ENCODE measurements at places on chromosomes 5 and 9.

DNA sequence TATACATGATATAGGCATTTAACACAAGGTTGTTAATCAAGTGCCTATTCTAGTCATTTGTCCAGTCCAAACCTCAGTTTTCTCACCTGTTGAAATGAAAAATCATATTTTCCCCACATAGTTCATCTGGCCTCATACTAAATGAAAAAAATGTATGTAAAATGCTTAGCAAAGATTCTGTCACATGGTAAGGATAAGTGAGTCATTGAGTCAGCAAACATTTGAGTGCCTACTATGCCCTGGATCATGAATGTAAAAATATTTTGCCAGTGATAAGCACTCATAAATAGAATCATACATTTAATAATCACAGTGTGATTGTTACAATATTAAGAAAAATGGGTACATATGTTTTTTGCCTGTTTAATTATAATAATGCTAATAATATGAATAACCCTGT is 181.2 kb upstream of the PAPPA start:
- DNase-seq: no peak

- no peak for DNase-seq
Observed at GRCh38 chr5:43889233-43889632, 286.3 kb downstream of the NNT start.

GRCh38 chr5:61167382-61167781 is 5.1 kb upstream of the SMIM15 start:
- no peak for DNase-seq

DNA sequence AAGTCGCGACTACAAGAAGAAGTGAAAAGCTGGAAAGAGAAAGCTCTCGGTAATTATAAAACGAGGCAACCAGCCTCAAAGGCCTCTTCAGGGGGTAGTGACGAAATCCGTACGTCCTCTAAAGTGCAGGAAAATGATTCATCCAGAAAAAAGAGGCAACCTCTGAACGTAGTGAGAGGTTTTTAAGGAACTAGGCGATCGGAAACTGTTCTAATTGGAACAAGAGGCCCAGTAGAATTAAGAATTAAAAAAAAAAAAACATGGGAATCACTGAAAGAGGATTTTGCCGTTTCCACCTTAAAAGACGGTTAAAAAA is 1.0 kb downstream of the CSNK1A1 start:
- DNase-seq: no peak

DNA sequence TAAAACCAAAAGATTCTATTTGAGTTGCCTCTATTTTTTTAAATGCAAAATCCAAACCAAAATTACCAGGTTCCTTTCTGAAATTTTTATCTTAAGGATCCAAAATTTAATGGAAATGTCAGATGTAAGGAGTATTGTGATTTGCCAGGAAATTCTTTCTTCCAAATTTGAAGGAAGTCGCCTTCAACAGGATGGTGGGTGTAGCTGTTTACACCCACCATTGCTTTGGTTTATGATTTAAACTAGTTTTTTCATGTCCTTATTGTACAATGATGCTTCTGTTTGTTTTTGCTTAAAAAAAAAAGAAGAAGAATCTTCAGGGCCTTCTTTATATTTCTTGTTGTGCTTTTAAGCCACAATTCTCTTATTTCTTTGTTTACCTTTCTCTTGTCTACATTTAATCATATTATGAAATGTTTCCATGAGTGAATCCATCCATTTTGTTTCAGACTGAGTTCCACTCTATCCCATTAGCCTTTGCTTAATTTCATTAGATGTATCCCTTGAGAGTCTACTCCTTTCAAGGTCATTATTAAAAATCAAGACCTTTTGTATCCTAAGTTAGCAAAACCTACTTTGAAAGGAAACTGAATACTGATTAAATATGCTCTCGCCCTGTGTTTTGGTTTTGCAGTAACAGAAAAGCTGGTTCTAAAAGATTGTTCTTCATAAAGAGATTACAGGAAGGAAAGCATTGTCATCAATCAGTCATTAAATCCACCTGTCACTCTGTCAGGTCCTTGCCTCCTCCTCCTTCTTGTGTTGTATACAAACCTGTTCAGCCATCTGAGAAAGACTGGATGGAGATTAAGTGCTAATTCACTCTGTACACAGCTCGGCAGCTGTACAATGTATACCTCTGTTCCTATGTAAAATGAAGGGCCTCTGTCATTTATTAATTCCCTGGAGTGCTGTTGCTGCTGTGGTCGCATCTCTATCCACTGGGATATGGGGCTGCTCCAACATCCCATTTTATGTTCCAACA is 45.5 kb upstream of the SLC2A8 start:
- no peak for DNase-seq

GRCh38 chr5:61186634-61187033 is 24.4 kb upstream of the SMIM15 start:
- no peak for DNase-seq

- DNase-seq: no peak
Observed at GRCh38 chr5:14286574-14287421, 143.7 kb downstream of the TRIO start.

GRCh38 chr5:115586525-115587146 is 15.6 kb downstream of the TICAM2 start:
- no peak for DNase-seq

DNA sequence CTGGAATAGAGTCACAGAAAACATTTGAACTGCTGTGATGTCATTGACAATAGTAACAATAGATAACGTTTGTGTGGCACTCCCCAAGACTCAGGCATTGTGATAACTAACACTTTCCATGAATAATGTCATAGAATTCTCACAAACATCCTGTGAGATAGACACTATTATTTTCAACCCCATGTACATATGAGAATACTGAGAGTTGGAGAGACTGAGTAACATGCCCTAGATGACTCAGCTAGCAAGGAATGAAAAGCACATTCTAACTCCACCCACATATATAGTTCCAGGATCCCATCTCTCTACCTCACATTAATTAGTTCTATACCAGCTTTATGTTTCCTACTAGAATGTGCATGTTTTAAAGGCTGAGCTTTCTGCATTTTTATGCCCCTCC is 71.4 kb downstream of the ASTN2 start:
- DNase-seq: no peak

- DNase-seq: no peak
Observed at GRCh38 chr9:107224252-107224651, 58.8 kb upstream of the RAD23B start.

GRCh38 chr5:170476704-170477103 is 27.1 kb upstream of the KCNIP1 start:
- DNase-seq: no peak

DNA sequence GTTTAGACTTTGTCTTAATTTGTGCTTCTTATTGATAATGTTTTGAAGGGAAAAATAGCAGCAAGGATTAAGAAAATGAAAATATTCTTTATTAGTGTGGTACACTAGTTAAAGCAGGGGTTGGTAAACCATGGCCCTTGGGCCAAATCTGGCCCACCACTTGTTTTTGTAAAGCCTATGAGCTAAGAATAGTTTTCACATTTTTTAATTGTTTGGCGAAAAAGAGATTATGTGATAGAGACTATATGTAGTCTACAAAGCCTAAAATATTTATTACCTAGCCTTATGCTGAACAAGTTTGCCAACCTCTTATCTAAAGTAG is 57.2 kb downstream of the KCNN2 start:
- no peak for DNase-seq

GRCh38 chr5:95072281-95072680 is 212.6 kb downstream of the MCTP1 start:
- DNase-seq: no peak

DNA sequence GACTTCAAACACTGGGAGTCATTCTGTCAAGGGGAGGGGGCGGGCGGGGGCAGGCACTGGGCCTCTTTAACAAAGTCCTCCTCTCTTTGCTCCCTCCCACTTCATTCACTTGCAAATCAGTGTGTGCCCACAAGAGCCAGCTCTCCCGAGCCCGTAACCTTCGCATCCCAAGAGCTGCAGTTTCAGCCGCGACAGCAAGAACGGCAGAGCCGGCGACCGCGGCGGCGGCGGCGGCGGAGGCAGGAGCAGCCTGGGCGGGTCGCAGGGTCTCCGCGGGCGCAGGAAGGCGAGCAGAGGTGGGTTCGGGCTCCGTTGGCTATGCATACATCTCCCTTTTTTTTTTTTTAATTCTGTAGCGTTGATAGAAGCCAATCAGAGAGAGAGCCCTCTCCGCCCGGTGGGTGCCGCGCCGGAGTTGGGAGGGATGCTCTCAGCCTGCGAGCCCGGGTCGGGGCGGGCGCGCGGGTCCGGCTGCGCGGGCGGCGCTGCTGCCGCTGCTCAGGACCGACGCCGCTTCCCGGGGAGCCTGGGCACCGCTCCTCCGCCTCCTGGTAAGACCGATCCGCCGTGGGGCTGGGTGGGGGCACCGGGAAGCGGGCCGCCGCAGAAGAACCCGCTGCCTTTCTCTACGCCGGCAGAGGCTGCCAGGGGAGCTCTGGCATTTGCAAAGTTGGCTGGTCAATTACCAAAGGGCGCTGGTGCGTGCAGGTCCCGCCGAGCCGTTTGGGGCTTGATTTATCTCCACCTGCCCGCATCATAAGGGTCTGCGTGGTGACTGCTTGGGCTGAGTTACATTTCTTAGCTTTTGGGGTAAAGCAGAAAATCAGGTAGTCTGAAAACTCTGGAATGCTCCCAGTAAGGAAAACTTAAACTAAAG is at the start of gene CDH6:
Gene CDH6, plus strand, starts transcription at position 96 of the 877 bp plus-strand sequence. CDS start 73,788 bp downstream, outside the sequence.
- peak; percentile 72 for DNase-seq

DNA sequence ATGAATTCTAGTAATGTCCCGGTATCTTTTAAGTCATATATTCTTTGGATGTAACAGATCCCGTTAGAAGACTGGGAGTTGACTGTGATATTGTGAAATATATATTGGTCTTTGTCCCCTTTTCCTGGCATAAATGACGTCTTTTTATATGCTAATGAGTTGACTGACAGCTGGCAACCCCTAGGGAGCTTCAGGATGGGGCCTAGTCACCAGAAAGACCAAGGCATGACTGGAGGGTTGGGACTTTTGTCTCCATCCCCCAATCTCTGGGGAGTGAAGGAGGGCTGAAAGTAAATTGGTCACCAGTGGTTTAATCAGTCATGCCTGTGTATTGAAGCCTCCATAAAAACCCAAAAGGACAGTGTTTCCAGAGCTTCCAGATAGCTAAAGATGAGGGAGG is 241.6 kb downstream of the PJA2 start:
- DNase-seq: peak; percentile 66

DNA sequence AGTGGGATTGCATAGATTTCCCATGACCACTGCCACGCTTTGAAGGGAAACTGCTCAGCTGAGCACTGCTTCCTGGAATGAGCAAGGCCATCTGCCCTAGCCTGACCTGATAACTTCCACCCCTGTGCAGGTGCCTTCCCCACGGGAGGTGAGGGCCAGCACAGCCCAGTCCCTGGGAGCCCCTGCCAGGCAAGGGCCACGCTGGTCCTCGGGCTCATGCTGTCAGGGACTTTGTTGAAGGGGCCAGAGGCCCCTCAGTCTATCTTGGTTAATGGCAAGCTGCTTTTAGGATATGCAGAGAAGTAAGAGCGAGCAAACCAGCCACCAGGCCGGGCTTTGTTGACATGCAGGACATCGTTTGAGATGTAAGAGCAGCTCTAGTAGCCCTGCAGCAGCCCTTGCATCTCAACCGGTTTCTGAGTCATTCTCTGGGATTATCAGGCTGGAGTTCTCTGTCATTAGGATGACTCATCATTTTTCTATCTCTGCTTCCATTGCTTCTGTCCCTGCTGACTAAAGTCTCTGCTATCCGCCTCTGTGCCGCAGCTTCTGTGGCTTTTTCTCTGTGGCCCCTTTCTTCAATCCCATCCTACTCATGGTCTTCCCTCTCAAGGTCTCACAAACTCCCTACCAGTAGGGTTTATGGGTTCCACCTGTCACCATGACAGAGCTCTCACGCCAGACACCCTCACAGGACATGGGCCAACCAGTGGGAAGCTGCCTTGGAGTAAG is 30.6 kb upstream of the IQGAP2 start:
- DNase-seq: no peak

DNA sequence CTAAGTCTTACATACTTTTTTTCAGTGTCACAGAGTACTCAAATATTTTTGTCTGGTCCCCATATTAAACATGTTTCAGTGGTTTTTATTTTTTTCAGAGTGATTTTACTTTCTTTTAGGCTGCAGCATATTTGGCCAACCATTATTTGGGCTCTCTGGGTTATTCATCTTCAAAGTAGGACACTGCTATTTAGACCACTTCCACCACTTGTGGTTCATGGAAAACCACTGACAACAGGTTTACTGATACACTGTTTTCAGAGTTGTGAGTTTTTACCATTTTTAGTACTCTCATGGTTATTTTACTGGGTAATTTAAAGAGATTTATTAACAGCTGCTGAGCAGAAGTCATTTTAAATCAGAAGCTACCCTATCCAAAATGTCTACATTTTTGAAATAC is 437.6 kb downstream of the KIAA0825 start:
- DNase-seq: no peak

DNA sequence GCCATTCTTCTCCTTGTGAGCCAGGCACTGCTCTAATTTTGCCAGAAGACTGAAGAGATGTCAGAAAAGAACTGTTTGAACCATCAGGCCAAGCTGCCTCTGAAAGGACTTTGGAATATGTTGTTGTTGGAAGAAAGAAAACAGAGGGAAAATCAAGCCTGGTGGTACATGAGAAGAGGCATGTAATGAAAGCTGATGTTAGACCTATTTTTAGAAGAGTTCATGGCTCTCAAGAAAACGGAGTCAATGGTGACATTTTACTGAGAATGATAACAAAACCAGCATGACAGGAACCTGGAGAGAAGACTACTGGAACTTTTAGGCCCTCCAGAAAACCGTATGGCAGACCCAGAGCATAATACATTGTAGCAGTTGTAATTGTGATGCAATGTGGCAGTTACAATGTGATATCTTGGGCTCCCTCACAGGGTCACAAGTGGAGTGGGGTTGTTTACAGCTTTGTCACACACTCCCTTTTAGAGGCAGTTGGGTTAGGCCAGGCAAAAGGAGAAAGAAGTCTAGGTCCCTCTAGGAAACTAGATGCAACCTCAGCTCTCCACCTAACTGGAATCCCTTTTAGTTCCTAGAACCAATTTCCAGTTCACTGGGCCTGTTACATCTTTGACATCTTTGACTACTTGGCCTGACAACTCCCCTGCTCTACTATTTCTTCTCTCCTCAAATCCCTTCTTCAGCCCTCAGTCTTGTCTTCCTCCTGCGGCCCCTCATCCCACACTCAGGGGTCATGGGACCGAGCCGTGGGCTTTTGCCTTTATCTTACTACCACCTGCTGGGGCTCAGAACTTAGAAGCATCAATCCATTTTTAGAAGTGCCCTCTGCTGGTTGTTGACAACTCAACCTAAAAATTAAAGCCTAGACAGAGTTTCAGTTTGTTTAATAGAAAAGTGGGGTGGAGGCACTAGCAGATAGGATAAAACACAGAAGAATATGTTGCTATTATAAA is 61.2 kb upstream of the JAK2 start:
- no peak for DNase-seq

GRCh38 chr9:70574151-70574837 is 159.8 kb upstream of the KLF9 start:
- no peak for DNase-seq

DNA sequence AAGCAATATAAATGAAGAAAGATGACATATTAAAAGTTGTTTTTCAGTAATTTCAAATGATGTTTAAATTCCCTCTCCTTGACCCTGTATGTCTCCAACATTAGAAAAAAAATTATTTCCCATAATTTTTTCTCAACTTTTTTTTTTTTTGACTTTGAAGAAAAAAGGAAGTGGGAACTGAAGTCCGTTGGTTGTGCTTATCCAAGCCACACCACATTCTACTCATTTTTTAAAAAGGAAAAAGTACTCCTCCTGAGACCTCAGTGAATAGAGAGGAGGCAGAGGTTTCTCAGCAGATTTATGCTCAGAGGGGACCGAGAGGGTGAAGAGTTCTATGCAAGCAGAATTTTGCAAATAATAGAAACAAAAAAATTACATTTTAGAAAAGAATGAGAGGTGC is 123.3 kb downstream of the PCSK5 start:
- DNase-seq: no peak

- no peak for DNase-seq
Observed at GRCh38 chr5:87195104-87195591, 72.5 kb upstream of the RASA1 start.
